ENCODE measurements at places on chromosomes 16 and 17.

DNA sequence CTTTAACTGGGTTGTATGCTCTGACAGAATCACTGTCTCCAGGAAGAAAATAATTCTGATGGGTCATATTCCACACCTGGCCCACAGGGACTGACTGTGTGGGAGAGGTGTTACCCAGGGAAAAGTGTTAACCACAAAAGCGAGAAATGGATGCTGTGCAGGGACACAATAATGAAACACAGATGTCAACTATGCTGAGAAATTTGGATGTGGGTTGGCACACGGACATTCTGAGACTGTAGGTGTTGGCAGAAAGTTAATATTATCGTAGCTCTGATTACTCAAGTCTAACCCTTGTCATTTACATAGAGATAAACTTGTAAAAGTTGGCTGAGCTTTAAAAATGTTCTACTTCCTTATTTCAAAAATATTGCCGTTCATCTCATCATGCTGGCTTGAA is 19.6 kb downstream of the TMC5 start:
- no peak for DNase-seq

DNA sequence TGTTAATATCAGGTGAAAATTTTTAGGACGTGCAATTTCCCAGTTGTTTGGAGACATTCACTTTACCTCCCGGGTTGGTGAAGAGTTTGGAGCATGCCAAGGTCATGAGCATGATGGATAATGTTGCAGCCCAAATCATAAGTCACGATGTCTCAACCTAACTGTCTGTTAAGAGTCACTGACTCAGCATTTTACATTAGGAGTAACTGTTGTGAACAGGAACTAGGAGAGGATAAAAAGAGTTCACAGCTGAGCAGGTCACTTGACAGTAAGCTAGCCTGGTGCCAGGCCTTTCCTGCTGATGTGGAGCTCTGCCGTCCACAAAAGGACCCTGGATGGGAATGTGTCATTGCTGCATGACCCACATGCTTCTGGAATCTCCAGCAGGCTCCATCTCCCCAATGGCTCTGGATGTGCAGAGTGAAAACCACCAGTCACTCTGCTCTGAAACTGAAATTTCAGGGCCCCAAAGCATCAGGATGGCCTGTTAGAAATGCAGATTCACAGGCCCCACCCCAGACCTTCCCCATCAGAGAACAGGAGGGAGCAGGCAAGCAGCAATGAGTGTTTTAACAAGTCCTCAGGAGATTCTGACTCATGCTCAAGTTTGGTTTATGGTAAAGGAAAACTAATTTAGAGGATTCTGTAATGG is 371.6 kb upstream of the MAF start:
- DNase-seq = no peak

DNA sequence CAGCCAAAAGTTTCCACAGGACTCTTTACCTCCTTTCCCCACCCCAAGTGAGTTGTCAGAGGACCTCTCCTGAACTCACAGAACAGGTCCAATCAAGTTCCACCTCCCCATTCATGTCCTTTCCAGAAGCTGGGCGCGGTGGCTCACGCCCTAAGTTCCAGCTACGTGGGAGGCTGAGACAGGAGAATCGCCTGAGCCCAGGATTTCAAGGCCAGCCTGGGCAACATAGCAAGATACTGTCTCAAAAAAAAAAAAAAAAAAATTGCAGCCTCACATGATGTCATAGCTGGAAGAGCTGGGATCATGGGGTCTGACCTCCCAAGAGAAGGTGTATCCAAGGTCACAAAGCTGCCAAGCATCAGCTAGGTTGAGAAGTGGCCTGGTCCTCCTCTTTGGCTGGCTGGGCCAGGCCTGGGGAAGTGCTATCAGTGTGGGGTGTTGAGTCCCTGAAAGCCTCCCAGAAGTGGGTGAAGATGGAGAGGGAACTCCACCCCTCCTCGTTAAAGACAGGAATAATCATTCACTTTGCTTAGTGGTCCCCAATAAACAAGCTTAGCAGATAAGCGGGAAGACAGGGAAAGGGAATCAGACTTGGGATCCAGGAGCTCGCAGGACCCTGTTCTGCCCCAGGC is 5.5 kb upstream of the MNT start:
- DNase-seq = no peak

DNA sequence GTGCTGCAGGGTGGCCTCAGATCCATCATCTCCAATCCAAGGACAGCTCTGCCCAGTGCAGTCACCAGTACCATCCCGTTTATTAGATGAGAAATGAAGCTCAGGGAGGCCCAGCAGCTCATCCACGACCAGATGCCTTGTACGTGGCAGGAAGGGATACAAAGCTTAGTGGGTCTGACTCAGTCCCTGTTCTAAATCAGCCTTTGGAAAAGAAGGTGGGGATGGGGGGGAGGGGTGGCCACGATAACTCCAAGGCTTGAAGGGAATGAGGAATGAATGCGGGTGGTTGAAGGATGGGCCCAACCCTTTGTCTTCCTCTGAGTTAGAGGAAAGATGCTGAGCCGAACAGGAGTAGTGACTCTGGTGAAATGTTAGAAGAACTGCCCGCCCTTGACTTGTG is 25.8 kb downstream of the LLGL2 start:
- no peak for DNase-seq

- DNase-seq = no peak
Observed at GRCh38 chr16:84091460-84091859, 25.3 kb downstream of the MBTPS1 start.

GRCh38 chr17:41777574-41778188 is 8.8 kb downstream of the JUP start:
- DNase-seq = no peak

GRCh38 chr16:78929841-78930240 is 670.7 kb downstream of the MAF start:
- no peak for DNase-seq

DNA sequence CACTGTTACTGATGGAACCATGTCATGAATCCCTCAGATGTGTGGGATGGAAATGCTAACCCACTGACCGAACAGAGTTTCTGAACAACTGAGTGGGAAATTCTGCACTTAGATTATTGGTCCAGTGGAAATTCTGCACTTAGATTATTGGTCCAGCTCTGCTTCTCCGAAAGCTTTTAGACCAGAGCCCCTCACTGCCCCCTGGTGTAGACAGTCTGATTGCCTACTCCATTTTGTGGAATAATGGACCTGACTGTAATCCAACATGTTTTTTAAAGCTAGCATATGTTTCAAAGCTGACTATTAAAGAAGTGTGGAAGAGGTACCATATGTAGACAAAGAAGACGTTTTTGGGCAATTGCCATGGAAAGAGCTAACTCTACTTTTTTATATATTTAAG is 50.3 kb upstream of the TBX2 start:
- DNase-seq = no peak

DNA sequence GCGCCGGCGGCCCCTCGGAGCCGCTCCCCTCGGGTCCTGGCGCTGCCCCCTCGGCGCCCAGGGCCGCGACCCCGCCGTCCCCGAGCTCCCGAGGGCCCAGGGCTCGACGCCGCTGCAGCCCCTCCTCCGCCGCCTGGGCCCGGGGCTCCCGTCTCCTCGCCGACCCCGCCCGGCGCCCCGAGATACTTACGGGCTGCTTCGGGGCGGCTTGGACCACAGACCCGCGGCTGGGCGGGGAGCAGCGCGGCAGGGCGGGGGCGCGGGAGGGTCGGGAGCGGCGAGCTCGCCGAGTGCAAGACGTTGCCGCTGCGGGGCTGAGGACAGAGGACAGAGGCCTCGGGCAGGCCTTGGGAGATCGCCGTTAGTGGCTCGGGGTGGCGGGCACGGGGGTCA is 290 bp downstream of the TOB1 start:
- DNase-seq = no peak

DNA sequence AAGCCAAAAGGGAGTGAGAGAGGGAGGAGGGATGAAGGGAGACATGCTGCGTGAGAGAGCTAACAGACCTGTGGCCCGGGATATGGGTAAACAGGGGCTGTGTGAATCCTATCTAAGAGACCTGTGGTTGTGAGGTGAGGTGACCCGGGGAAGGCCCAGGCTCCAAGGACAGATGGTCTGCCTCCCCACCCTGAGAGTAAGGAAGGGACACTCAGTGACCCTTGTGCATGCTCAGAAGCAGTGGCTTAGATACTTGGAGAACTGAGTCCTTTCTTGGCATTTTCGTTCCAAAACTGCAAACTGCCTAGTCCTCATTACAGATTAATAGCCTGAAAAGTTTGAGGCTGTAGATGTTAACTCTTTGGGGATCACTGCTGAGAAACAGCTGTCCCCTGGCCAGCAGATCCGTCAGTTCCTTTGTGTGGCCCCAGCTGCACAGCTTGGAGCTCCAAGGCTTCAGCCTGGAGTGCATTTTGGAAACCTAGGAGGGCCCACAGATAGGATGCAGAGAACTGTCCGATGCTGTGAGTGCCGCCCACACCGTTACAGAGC is 121.6 kb downstream of the SMG6 start:
- no peak for DNase-seq

DNA sequence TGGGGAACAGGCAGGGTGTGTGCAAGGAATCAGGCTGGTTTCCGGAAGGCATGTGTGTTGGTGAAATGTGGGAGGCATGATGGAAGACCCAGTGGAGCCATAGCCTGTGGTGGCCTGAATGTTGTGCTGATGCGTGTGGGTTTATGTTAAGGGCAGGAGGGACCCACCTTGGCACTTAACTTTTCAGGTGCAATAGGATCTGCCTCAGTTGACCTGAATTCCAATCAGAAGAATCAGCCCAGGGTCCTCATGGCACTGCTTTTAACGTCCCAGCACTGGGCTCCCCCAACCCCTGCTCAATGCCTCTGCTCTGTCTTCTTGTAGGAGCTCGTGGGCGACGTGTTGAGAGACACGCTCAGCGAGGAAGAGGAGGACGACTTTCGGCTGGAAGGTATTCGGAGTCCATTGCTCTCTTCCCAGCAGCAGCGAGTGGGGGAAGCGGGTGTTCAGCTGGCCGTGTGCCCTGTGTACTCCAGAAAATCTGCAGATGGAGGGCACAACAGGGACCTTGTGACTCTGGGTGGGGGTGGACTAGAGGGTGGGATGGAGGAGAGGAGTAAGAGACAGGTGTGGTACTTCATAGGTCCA is 59.9 kb downstream of the NKD1 start:
- no peak for DNase-seq

DNA sequence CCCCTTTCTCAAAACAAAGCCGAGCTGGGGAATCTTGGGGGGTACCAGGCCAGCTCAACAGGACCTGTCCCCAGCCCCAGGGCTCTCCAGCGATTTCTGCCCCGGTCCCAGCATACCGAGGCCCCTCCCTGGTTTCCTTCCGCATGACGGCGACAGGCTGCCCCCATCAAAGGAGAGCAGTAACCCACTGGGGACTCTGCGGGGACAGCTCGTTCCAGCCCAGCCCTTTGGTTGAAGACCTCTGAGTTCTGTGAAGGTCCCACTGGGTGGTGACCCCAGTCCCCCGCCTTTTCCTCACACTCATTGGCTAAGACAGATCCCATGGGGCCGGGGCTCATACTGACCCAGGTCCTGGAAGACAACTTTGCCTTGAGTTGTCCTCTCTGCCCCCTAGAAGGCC is 4.1 kb downstream of the SMTNL2 start:
- no peak for DNase-seq

GRCh38 chr17:9958586-9959281 is 53.7 kb upstream of the RCVRN start:
- DNase-seq = no peak

DNA sequence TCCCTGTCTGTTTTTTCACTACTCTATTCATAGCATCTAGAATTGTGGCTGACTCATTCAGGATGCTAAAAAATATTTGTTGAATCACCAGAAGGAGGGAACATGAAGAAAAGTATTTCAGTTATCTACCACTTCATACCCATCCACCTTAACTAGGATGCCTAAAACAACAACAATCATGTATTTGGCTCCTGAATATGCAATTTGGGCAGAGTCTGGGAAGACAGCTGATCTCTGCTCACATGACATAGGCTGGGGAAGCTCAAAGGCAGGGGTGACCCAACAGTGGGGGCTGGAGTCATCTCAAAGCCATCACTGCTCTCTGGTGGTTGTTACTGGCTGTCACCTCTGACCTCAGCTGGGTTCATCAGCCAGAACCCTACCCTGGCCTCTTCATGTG is 80.1 kb upstream of the RPL38 start:
- peak; percentile 11 for DNase-seq

GRCh38 chr17:19386051-19386929 is 700 bp downstream of the MFAP4 start:
- no peak for DNase-seq

DNA sequence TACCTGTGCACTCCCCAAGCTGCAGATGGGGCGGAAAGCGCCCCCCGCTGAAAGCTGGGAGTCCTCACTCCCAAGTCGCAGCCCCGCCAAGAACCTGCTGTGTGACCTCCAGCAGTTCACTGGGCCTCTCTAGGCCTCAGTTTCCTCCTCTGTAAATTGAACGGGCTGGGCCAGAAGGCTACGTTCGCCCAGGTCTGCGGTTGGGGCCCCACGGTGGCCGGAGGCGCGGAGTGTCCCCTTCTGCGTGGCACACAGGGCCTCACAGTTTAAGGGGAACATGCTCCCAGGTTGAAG is 628 bp downstream of the GALK1 start:
- DNase-seq = no peak

- DNase-seq = no peak
Observed at GRCh38 chr17:66387392-66387981, 85.1 kb downstream of the PRKCA start.

- DNase-seq = no peak
Observed at GRCh38 chr17:39641883-39642282, 4.9 kb downstream of the STARD3 start.

DNA sequence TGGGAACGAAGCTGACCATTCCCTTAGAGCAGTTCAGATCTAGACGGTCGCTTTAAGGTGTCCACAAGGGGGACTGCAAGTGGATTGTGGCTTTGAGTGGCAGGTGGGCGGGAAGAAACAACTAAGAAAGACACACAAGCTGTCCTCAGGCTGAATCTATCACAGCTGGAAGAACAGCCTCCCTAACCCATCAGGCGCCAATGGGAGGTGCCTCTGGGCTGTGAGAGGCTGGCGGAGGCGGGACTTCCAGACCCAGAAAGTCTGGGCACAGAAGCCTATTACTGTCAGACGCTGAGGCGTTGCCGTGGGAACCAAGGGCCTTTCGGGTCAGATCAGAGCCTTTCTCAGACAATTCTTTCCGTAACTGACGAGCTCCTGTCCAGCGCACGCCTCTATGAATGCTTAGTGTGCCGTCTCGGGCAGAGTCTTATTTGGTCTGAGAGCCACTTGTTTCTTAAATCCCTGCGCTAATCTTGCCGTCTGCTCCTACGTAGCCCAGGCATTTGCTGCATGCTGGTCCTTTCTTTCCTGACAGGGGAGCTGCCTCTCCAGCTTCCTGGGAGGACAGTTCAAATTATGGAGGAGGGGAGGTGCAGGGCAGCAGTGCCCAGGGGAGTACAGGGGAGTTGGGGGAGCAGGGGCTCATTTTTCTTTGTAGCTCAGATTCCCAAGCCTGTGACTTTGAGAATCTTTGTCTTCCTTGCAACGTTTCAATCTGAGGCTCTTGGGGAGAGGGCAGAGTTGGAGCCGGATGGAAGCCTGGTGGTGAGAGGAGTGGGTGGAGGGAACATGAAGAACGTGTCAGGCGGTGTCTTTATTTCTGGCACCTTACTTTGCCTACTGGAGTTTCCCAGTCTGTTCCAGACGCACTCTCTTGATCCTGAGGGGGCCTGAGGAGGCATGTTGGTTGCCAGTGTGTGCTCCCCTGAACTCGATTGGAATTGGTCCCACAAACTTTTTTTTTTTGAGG is 618.7 kb downstream of the KCNJ18 start:
- DNase-seq = no peak

Data from D721Med (cell line).